CD4-positive, alpha-beta T cell treated with Interleukin-12 subunit alpha and Interleukin-12 subunit beta, for 1 hour (primary cell): ENCODE measurements at places on chromosomes 5 and 9.

DNA sequence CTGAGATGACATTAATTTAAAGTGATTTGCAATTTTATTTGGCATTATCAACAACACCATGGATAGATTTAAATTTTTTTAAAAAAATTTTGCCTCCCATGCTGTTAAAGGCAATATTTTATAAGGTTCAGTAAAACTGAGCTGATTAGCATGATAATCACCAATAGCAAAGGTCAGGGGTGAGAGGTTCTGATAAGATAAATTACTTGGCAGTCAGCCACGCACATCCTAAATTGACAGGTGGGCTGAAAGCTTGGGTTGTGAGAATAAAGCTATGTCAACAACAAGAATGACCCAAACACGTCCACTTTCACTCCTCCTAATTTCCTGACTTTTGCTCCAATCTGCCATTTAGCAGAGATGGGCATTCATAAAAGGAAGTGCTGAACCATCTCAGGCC, 127.1 kb downstream of the LHFPL2 start:
- no peak for DNase-seq

DNA sequence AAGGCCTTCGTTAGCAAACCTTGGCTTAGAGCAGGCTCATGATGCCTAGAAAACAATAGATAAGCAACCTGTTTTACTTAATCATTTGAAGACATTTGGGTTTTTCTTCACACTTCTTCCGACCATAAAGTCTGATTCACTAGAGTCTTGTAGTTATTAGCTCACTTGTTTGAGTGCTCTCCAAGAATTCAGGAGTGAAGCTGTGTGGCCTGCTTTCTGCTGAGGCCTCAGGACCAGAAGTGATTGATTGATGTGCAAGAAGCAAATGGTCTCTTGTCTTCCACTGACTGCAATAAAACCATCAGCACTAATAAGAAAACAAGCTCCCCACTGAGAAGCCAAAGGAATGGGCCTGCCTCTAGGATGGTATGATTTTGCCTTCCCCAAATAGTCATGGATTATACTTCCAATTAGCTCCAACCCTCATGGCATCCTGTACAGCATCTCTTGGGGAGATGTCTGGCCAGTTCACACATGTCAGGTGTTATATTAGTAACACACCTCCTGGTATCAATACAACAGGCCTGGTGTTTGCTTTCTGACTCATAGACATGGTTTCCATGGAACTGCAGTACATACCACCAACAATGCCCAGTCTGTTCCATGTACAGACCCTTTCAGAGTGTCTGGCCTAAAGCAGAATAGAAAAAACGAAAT, 317.6 kb downstream of the CWC27 start:
- DNase-seq = no peak

GRCh38 chr5:142884029-142884428, 113.9 kb downstream of the ARHGAP26 start:
- DNase-seq = no peak

DNA sequence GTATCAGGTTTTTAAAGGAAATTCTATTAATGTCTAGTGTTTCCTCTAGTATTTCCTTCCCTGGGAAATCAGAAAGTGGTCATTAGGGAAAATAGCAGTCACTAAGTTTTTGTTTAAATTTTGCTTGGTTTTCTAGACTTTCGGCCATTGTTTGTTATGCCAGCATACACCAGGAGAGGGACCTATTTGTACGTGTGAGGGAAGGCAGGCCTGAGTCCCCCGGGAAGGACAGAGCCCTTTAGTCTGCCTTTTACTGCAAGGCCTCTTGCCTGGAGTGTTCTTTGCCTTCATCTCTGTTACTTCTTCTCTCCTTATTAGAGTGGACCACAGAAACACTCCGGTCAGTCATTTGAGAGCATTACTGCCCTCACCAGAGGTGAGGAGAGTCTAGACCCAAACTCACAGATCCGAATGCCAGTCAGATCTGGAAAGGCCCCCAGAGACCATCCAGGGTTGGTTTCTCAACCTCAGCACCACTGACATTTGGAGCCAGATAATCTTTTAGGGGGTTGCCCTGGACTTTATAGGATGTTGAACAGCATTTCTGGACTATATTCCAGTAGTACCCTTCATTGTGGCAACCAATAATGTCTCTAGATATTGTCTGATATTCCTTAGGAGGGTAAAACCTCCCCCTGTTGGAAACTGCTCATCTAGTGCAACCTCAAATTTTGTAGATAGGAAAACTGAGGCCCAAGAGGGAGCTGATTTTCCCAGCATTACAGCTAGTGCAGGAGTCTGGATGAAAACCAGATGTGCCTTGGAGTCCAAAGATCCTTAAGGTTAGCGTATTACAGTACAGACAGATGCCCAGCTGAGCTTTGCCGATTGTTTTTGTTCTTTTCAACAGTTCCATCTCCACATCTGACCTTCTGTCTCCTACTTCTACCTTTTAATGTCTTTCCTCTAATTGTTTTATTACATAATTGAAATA, 93.0 kb upstream of the NIPAL4 start:
- no peak for DNase-seq

DNA sequence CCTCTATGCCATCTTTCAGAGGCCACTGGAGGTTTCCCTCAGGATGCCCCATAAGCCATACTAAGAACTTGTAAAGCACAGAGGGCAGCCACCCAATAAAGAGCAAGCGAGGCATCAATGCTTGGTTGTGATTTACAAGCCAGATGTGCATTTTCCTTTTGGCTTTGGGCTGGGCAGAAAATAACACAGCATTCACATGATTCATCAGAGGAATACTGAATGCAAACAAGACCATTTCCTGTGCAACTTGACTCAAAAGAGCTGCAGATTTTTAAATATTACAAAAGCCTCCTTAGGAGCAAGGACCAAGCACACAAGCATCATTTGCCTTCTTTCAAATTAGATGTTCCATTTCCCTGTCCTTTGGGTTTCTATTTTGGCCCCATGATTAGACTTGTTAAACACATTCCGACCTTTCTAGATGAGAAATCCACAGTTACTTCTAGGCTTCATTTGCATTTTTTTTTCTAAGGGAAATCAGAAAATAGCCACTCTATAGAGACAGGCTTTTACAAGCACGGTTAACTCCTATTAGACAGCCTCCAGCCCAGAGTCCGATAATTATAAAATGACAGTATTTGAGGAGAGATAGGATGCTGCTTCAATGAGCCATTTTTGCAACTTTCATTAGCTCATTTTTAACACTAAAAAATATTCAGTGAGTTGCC, 207.8 kb downstream of the SEMA5A start:
- no peak for DNase-seq

DNA sequence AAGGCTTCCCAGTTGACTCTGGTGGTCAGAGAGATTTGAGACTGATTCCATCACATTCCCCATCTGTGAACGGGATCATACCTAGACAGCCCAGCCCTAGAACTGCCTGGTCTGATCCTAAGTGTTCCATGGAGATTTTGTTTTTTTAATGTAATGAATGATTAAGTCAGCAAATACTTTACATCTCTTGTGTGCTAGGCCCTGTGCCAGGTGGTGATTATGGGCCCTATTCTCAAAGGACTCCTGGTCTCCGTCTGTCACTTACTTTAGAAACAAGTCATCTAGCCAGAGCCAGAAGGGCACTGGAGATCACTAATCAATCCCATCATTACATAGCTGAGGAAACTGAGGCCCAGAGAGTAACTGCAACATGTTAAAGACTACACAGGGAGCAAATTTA, 1.1 kb upstream of the GPX3 start:
- no peak for DNase-seq

DNA sequence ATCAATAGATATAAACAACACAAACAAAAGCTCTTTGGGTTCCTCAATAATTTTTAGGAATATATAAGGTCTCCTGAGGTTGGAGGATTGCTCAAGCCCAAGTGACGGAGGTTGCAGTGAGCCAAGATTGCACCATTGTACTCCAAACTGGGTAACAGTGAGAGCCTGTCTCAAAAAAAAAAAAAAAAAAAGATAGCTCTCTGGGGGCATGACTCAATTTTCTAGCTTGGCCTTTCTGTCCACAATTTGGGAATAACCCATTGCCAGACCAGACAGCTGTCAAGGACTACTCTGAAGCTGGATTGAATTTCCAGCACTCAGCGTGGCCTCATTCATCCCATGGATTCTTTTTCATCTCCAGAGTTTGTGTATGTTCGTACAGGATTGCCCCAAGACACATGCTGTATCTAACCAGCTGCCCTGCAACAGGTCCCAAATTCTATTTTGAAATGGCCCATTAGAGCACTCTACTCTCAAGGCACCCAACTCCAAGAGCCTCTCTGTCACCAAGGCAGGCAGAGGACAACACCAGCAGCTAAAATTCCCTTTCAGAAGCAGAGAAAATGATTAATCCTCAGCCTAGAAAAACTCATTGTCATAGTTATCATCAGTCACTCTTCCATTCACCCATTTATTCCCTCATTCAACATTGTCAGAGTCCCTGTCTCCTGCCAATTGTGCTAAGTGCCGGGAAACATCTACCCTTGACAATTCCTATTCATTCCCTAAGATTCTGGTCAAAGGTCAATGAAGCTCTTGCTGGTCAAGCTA, 8.7 kb downstream of the FAM193B start:
- DNase-seq = no peak

DNA sequence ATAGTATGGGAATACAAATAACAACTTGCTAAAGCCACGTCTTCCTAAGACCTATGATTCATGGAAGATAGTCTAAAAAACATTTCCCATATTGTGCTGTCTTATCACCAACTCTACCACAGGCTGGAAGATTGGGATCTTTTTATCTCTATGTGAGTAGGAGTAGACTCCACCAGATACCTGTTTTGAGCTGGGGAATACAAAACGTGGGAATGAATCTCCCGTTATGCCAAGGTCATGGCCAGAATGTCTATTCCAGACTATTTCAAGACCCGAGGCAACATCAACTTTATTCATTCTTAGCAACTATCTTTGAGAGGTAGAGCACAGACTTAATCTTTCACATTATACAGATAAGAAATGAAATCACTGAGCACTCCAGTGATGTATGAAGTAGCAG, 2350.9 kb upstream of the WWC1 start:
- no peak for DNase-seq

DNA sequence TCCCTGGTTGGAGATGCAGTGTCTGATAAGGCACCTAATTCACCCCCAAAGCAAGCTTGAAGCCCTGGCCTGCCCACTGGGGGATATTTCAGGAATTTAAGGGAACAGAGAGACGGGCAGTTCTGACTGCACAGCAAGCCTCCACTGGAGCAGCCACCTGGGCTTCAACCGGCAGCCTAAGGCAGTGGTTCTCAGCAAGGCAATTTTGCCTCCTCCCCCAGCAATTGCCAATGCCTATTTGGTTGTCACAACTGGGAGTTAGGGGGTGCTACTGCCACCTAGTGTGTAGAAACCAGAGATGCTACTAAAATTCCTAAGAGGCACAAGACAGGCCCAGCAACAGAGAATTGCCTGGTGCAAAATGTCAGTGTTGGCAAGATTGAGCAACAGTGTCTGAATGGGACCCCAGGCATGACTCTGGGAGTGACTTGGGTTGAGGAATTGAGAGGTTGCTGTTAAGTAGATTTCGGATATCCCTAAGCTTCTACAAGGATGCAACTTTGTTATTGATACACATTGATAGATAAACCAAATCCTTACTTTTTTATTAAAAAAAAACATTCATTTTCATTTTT, 58.7 kb upstream of the CTSL start:
- no peak for DNase-seq

- DNase-seq = no peak
Observed at GRCh38 chr9:5481322-5482040, 28.9 kb upstream of the PDCD1LG2 start.

GRCh38 chr5:171762903-171763302, 22.7 kb upstream of the SMIM23 start:
- no peak for DNase-seq

GRCh38 chr9:13146840-13147239, 132.7 kb downstream of the MPDZ start:
- no peak for DNase-seq

- no peak for DNase-seq
Observed at GRCh38 chr5:132114150-132115121, 40.8 kb downstream of the CSF2 start.

- no peak for DNase-seq
Observed at GRCh38 chr5:78526049-78526525, 122.5 kb downstream of the LHFPL2 start.

GRCh38 chr9:136011703-136012496, 50.7 kb upstream of the UBAC1 start:
- no peak for DNase-seq

DNA sequence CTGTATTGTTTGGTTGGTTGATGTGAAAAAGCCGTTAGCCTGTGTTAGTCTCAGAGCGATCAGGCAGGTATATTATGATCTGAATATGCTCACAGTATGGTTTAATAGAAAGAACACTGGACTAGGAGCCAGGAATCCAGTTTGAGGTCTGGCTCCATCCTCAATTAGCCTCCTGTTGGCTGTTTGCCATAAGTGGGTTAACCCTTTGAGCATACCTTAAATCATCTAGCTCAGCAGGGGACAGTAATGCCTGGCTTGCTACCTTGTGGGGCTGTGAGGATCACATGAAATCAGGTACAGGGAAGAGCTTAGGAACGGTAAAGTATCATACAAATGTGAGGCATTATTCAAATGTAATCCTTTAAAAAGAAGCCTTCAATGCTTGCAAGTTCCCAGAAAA, 104.7 kb downstream of the CMYA5 start:
- no peak for DNase-seq

DNA sequence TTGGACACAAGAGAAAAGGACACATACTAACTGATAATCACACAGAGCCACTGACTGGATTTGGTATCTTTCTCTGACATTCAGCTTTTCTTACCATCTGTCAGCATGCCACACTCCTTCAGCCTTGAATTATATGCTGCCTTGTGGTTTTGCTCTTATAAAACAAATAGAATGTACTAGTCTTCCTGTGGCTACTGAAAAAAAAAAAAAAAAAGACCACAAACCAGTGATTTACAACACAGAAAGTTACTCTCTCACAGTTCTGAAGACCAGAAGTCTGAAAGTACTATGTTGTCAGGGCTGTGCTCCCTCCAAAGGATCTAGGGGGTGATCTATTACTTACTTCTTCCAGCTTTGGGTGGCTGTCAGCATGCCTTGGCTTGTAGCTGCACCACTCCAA, 82.3 kb downstream of the THBS4 start:
- no peak for DNase-seq

GRCh38 chr9:86072394-86072877, 26.9 kb downstream of the GOLM1 start:
- DNase-seq = no peak

GRCh38 chr5:6961837-6962635, 248.8 kb downstream of the TENT4A start:
- no peak for DNase-seq
